Stromal cell of bone marrow (primary cell): ENCODE measurements at places on chromosomes 2 and 18.

GRCh38 chr2:232539298-232540231 lies at the start of gene CHRNG:
TSS of gene CHRNG (plus strand) at chr2:232539692. CDS start at chr2:232539748, 56 bp downstream.
- DNase-seq = no peak

GRCh38 chr2:133561045-133561852 lies 7.0 kb downstream of the NCKAP5 start:
- peak; percentile 67 for DNase-seq

GRCh38 chr2:42812899-42813479 lies 20.6 kb upstream of the HAAO start:
- no peak for DNase-seq

DNA sequence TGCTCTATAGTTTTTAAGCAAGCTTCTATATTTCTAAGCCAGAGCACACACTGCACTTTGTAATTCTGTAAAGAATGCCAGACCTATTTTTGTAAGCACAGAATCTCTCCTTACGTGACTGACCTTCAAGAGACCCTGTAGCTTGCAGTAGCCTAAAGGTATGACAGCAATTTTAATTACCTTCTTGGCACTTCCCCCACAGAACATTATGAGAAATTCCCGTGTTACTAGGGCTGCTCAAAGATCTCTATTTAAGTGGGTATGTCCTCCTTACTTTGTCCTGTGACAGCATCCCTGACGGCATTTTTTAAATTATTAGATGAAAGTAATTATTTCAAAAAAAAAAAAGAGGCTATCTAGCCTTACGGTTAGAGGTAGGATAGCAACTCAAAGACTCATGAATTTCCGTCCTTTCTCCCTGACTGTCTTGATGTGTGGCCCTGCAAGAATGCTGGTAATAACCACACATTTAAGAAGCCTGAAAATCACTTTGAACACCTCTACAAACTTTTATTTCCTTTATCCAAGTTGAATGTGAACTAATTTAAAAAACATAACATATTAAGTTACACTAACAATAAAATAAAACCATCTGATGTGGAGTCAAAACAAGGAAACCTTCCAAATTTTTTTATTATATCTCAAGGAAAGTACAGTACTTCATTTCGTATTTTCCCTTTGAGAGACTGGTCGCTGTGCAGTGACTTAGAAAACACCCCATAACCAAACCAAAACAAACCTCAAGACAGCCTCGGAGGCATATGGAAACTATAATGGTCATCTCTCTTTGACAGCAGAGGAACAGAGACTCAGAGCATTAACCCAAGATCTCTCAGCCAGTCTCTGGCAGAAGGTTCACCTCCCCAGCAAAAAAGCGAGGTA lies 54.9 kb downstream of the THUMPD2 start:
- DNase-seq = no peak

DNA sequence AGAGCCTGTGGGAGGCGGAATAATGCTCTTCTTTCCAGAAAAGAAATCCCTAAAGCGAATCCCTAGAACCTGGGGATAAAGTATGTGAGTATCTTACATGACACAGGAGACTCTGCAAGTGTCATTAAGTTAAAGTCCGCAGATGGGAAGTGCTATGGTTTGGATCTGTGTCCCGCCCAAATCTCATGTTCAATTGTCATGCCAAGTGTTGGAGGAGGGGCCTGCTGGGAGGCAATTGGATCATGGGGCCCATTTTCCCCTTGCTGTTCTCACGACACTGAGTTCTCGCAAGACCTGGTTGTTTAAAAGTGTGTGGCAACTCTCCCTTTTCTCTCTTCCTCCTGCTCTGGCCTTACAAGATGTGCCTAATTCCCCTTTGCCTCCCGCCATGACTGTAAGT lies 207.8 kb downstream of the MYT1L start:
- no peak for DNase-seq

GRCh38 chr2:236726701-236727450 lies 157.3 kb downstream of the ACKR3 start:
- DNase-seq = no peak

DNA sequence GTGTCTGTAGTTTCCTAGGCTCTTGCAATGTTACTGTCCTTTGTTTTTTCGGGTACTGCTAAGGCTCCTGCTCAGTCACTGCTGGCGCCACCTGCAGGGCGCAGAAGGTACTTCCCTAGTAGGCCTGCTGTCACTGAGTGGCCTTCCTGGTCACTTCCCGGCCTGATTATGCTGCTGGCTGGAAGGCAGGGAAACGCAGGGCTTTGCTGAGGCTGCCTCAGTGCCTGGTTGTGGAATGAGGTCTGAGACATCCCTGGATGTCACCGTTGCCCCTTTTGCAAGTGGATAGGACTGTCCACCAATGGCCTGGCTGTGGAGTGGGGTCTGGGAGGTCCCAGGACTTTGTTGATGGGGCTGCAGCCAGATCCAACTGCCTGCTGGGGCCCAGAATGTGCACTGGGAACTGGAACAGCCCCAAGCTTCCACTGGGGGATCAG lies 13.1 kb downstream of the DAW1 start:
- DNase-seq = no peak

DNA sequence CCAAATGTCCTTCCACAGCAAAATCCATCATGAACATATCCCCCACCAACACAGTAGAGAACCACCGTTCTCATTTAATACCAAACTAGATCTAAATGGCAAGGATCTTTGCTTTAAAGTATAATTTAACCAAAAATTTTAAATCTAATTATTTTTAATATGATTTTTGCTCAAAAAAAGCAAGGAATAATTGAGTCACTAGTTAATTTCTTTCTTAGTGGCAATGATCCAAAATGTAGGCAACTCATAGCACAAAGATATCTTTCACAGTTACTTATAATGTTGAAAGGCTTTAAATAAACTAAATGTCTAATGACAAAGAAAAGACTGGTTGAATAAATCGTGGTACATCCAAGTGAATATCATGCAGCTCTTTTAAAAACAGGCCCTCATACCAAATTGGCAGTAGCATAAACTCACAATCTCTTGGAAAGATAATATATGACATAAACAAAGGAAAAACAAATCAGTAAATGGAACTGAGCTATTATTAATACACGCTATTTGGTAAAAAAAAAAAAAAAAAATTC lies 20.3 kb downstream of the PTPN2 start:
- no peak for DNase-seq

DNA sequence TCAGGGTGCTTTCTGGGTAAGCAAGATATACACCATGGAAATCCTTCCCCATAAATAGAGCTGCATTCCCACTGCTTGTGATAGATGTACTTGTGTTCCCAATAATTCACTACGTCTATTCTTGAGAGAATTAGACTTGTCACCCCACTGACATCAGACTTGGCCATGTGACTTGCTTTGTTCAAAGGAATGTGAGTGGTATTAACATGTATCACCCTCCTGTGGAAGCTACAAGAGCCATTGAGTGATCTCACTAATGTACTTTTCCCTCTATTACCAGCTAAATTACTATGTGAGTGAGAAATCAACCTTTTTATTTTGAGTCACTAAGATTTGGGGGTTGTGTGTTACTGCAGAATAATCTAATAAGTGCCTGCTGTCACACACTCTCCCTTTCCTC lies 176.0 kb downstream of the CCDC178 start:
- DNase-seq = no peak

- no peak for DNase-seq
Measured at GRCh38 chr18:55228707-55229106, 269.4 kb upstream of the CCDC68 start.

GRCh38 chr2:30266051-30266621 lies 34.8 kb downstream of the LBH start:
- no peak for DNase-seq

- DNase-seq = no peak
Measured at GRCh38 chr2:13014783-13015182, 298.0 kb downstream of the TRIB2 start.

GRCh38 chr2:74316627-74317295 lies 26.5 kb downstream of the SLC4A5 start:
- no peak for DNase-seq

GRCh38 chr2:233165895-233166661 lies 85.4 kb upstream of the ATG16L1 start:
- DNase-seq = peak; percentile 23

GRCh38 chr2:24842081-24843050 lies 49.1 kb downstream of the CENPO start:
- no peak for DNase-seq

- no peak for DNase-seq
Measured at GRCh38 chr2:103667335-103667884, 905.6 kb downstream of the TMEM182 start.

DNA sequence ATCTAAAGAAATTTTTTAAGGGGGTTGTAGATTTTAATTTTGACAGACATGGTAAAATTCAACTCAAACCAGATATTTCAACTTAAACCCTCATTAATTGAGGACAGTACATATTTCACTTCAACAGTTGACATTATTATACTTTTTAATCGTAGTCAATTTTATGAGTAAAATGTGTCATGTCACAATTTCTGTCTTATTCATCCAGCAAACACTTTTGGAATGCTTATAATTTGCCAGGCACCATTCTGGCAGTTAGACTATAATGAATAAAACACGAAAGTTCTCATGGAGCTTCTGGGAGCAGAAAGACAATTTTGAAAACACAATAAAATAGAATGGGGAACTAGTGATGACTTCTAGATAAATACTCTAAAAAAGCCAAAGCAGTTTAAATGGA lies 1094.8 kb downstream of the SUCLG1 start:
- peak; percentile 9 for DNase-seq

DNA sequence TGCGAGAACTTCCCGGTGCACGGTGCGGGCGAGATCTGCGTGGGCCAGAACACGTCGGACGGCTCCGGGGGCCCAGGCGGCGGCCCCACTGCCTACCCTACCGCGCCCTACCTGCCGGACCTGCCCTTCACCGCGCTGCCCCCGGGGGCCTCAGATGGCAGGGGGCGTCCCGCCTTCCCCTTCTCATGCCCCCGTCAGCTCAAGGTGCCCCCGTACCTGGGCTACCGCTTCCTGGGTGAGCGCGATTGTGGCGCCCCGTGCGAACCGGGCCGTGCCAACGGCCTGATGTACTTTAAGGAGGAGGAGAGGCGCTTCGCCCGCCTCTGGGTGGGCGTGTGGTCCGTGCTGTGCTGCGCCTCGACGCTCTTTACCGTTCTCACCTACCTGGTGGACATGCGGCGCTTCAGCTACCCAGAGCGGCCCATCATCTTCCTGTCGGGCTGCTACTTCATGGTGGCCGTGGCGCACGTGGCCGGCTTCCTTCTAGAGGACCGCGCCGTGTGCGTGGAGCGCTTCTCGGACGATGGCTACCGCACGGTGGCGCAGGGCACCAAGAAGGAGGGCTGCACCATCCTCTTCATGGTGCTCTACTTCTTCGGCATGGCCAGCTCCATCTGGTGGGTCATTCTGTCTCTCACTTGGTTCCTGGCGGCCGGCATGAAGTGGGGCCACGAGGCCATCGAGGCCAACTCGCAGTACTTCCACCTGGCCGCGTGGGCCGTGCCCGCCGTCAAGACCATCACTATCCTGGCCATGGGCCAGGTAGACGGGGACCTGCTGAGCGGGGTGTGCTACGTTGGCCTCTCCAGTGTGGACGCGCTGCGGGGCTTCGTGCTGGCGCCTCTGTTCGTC lies 1.7 kb downstream of the FZD7 start:
- DNase-seq = peak; percentile 62

- DNase-seq = no peak
Measured at GRCh38 chr18:22278798-22279197, 109.4 kb downstream of the GATA6 start.
